ENCODE measurements at places on chromosomes 5 and 9. TPM values are rescaled to one million over a fixed set of nuclear protein-coding genes. Genes with fewer than 3 reads are reported as not detected.

Gene SAXO1
- total RNA-seq, result 0.94 TPM

Gene ANKRD34B
- not detected for total RNA-seq

Gene IFNA21
- not detected for total RNA-seq

Gene GPRIN1
- total RNA-seq, result 2.8 TPM

Gene IL9
- total RNA-seq, result not detected

Gene MYMK
- not detected for total RNA-seq

Gene SLC25A2
- total RNA-seq, result not detected

Gene C9
- total RNA-seq, result 0.54 TPM

Gene TRIM7
- 4.5 TPM for total RNA-seq

Gene PCDHB15
- 3.2 TPM for total RNA-seq

Gene CDH9
- total RNA-seq, result not detected

DNA sequence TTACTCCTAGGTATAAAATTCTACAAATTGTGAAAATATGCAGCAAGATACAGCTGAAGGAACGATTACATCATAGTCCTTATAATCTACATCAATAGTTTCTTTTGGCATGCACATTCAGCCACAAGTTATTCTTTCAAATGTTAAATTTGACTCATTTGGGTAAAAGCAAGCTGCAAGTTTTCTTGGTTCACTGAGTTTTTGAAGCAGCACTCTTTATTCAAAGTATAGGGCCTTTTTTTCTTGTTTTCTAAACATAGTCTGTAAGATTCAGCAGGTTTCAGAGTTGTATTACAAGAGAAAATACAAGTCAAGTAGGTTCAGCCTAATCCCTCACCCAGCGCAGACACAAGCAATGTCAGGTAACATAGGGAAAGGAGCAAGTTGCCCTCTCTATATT is 981.5 kb downstream of the PTPRD start:
- H3K27ac ChIP-seq, result no peak overlapping the region
- H3K36me3 ChIP-seq, result no peaks in the 10 kb centered on the region
- H3K4me1 ChIP-seq, result peaks cover under 1% of the 10 kb centered on the region
- no peak overlapping the region for H3K4me3 ChIP-seq
- DNase-seq, result no peak

- H3K36me3 ChIP-seq, result no peaks in the 10 kb centered on the region
- H3K4me3 ChIP-seq, result no peak overlapping the region
- H3K27me3 ChIP-seq, result no peaks in the 10 kb centered on the region
These were observed 625.1 kb upstream of the NUDT12 start for GRCh38 chr5:104187656-104188055.

GRCh38 chr9:70696694-70697335 is 282.4 kb upstream of the KLF9 start:
- no peaks in the 10 kb centered on the region for H3K4me1 ChIP-seq
- no peak overlapping the region for H3K27ac ChIP-seq
- H3K27me3 ChIP-seq, result no peaks in the 10 kb centered on the region
- H3K36me3 ChIP-seq, result no peaks in the 10 kb centered on the region

DNA sequence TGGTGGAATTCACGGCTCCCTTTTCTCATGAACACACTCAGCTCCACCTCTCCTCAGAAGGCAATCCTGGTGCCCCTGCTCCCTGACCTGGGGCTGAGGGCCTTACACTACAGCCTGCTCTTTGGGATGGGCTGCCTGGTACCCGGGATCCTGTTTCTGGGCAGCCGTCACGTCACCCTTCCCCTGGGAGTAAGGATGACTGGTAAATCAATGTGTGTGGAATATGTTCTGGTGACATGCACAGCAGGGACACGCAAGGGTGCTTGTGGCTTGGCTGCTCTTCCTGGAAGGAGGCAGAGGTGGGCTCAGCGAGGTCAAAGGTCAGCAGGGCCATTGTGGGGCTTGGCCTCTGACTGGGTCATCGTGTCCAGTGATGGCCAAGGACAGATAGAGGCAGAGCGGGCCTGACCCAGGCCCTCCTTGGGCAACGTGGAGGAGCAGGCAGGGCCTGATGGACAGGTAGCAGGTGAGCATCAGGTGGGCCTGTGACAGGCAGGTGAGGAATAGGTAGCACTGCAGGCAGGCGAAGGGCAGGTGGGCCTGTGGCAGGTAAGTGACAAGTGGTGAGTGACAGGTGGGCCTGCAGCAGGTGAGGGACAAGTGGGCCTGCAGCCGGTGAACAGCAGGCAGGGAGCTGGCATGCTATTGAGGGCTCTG is 399.4 kb upstream of the IRX4 start:
- no peaks in the 10 kb centered on the region for H3K27me3 ChIP-seq
- no peaks in the 10 kb centered on the region for H3K4me1 ChIP-seq
- DNase-seq, result no peak
- no peak overlapping the region for H3K4me3 ChIP-seq

DNA sequence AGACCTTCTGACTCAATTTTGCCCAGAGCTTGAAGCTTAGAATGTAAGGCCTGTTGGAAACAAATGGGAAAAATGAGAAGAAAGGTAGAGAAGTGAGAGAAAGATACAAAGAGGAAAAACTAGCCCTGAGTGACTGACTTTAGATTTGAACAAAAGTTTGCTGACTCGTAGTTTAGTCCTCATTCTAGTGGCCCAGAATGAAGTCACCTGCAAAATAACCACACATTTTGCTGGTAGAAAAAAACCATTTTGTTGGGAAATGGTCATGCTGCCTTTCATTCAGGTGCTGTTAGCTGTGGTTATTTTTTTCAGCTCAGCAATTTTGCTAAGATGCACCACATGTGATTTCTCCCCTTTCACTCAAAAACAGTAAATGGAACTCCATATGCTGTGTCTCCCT is 98.9 kb downstream of the MRPS27 start:
- H3K27ac ChIP-seq, result no peak overlapping the region
- no peaks in the 10 kb centered on the region for H3K27me3 ChIP-seq
- H3K36me3 ChIP-seq, result no peaks in the 10 kb centered on the region
- H3K4me1 ChIP-seq, result peaks cover 9% of the 10 kb centered on the region
- no peak overlapping the region for H3K4me3 ChIP-seq
- no peak for DNase-seq

- H3K36me3 ChIP-seq, result no peaks in the 10 kb centered on the region
- H3K27ac ChIP-seq, result no peak overlapping the region
- no peak for DNase-seq
- H3K4me1 ChIP-seq, result no peaks in the 10 kb centered on the region
- H3K27me3 ChIP-seq, result no peaks in the 10 kb centered on the region
These were observed 273.2 kb upstream of the PAPPA start for GRCh38 chr9:115880221-115880885.

- H3K4me3 ChIP-seq, result no peak overlapping the region
- H3K27me3 ChIP-seq, result no peaks in the 10 kb centered on the region
- H3K27ac ChIP-seq, result no peak overlapping the region
- peak; percentile 37 for DNase-seq
- no peaks in the 10 kb centered on the region for H3K36me3 ChIP-seq
These were observed 118.4 kb downstream of the ARHGAP26 start for GRCh38 chr5:142888469-142889085.

GRCh38 chr5:159910843-159911229 is 5.4 kb upstream of the ADRA1B start:
- H3K36me3 ChIP-seq, result no peaks in the 10 kb centered on the region
- H3K27me3 ChIP-seq, result no peaks in the 10 kb centered on the region
- H3K4me3 ChIP-seq, result no peak overlapping the region
- H3K27ac ChIP-seq, result no peak overlapping the region

DNA sequence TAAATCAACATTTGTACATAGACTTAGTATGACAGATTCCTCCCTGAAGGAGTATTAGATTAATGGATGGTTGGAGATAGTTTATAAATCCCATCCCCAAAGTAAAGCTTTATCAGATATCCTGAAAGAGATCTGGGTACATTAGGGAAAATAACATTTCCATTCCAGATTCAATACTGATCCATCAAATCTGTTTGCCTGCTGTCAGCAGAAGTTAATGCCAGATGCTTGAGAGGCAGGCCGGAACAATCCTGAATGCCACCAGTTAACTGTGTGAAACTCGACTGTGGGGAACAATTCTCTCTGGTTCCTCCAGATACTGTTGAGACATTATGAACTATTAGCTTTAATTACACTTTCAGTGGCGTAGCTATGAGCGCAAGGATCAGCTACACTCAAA is 1166.8 kb downstream of the MAT2B start:
- no peaks in the 10 kb centered on the region for H3K27me3 ChIP-seq
- H3K27ac ChIP-seq, result no peak overlapping the region
- H3K36me3 ChIP-seq, result no peaks in the 10 kb centered on the region

- H3K4me1 ChIP-seq, result no peaks in the 10 kb centered on the region
- DNase-seq, result no peak
- H3K27me3 ChIP-seq, result no peaks in the 10 kb centered on the region
- no peaks in the 10 kb centered on the region for H3K36me3 ChIP-seq
- H3K4me3 ChIP-seq, result no peak overlapping the region
These were observed 2396.8 kb upstream of the C9orf72 start for GRCh38 chr9:29969856-29970647.

DNA sequence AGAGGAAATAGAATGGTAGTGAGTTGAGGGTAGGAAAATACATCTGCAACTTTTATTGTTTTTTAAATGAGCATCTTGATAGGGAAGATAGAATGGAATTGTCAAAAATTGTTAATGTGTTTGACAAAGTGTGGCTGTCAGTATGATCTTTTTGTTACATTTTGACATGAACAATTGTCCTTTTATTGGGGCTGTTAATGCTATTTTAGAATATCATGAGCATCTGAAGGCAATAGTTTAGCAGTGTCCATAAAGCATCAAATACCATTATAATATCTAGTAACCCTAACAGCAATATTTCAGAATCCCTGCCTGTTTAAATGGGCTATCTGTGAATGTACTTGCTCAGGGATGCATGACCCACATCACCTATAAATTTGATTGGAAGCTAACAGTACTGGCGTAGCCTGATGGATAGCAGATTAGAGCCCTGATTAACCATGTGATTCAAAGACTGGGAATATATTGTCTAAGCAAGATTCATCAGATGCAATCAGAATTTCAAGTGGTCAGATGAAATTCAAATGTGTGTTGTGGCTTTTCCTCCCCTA is 37.8 kb downstream of the TLE4 start:
- no peak overlapping the region for H3K27ac ChIP-seq
- no peaks in the 10 kb centered on the region for H3K27me3 ChIP-seq
- H3K4me3 ChIP-seq, result no peak overlapping the region
- H3K36me3 ChIP-seq, result no peaks in the 10 kb centered on the region

DNA sequence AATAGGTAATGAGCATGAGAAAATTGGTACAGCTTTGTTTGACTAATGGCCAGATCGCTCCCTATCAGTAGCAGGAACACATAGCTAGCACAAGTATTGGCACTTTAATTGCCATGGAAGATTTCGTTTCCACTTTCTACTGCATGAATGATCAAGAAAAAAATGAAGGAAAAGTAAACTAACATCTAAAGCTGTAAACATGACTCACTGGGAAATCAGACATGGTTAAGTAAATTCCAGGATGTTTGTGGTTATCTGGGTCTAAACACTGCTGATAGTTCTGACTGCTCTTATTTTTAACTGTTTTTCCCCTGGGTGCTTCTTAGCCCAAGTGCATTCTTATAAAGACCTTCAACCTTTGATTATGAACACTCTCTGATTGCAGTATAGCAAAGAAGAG is 388.9 kb downstream of the NR2F1-AS1 start:
- no peak for DNase-seq
- no peaks in the 10 kb centered on the region for H3K4me1 ChIP-seq
- H3K27ac ChIP-seq, result no peak overlapping the region
- no peak overlapping the region for H3K4me3 ChIP-seq
- H3K27me3 ChIP-seq, result no peaks in the 10 kb centered on the region

- DNase-seq, result no peak
- H3K36me3 ChIP-seq, result no peaks in the 10 kb centered on the region
- H3K4me3 ChIP-seq, result no peak overlapping the region
- no peaks in the 10 kb centered on the region for H3K4me1 ChIP-seq
These were observed 112.1 kb downstream of the KIF4B start for GRCh38 chr5:155125551-155126095.

DNA sequence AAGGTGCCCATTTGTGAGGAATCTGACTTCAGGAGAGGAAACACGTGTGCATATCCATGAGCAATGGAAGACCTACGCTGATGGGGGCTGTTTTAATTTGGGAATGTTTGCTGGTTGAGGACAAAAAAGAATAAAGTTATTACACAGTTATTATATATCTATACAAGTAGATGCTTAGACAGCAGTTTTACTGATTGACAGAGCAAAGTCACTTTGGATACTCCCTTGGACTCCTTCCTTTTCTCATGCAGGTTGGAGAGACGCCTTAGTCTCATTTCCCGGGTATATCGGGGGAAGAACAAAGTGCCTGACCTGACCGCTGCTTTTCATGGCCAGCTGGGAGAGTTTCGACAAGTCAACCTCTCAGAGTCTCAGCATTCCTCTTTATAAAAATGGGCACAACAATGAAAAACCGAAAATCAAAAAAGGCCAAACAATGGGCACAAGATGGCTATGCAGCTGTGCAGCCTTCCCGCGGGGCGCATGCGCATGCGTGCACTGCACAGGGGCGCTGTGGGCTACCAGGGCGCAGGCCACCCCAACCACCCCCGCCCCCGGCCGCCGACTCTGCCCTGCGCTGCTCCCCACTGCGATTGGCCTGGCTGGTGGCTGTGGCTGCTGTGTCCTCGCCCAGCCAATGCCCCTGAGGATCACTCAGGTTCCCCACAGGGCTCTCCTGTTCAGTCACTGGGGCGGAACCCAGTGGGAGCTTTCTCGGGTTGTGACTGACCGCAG is 18.1 kb downstream of the NFIL3 start:
- no peaks in the 10 kb centered on the region for H3K36me3 ChIP-seq
- H3K4me1 ChIP-seq, result no peaks in the 10 kb centered on the region
- no peak for DNase-seq
- no peaks in the 10 kb centered on the region for H3K27me3 ChIP-seq
- no peak overlapping the region for H3K4me3 ChIP-seq
- H3K27ac ChIP-seq, result no peak overlapping the region

- H3K4me3 ChIP-seq, result no peak overlapping the region
- peak overlapping the region; percentile 46 for H3K27ac ChIP-seq
- H3K27me3 ChIP-seq, result no peaks in the 10 kb centered on the region
- H3K4me1 ChIP-seq, result peaks cover 19% of the 10 kb centered on the region
These were observed 20.9 kb downstream of the WHRN start for GRCh38 chr9:114484215-114484853.

DNA sequence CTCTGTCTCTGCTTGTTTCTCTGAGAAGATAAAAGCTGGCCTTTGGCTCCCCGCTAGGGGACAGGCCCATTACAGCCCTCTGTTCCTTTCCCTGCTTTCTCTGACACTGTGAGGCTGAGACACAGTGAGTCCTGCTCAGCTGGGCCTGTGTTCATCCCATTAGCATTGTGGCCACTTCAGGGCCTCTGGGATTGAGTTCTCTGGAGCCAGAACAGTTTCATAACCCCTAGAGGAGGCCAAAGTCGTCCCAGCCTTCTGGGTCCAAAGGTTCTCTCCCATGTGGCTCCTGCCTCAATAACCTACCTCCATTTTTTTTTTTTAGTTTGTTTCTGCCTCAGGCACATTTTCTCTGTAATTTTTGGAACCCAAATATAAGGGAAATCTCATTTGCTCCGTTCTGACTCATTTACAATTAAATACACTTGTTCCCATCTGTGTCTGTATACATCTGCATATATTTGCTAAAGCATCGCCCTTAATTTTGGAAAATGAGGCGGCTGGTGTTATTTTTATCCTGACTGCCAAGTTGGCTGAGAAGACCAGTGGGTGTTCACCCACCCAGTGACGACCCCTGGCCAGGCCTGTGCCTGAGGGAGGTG is 27.3 kb upstream of the CTNNA1 start:
- H3K4me1 ChIP-seq, result no peaks in the 10 kb centered on the region
- H3K4me3 ChIP-seq, result no peak overlapping the region
- DNase-seq, result no peak
